ENCODE measurements at places on chromosomes 16 and 17.

GRCh38 chr16:73605309-73605708 is 557.4 kb upstream of the ZFHX3 start:
- no peak for DNase-seq

DNA sequence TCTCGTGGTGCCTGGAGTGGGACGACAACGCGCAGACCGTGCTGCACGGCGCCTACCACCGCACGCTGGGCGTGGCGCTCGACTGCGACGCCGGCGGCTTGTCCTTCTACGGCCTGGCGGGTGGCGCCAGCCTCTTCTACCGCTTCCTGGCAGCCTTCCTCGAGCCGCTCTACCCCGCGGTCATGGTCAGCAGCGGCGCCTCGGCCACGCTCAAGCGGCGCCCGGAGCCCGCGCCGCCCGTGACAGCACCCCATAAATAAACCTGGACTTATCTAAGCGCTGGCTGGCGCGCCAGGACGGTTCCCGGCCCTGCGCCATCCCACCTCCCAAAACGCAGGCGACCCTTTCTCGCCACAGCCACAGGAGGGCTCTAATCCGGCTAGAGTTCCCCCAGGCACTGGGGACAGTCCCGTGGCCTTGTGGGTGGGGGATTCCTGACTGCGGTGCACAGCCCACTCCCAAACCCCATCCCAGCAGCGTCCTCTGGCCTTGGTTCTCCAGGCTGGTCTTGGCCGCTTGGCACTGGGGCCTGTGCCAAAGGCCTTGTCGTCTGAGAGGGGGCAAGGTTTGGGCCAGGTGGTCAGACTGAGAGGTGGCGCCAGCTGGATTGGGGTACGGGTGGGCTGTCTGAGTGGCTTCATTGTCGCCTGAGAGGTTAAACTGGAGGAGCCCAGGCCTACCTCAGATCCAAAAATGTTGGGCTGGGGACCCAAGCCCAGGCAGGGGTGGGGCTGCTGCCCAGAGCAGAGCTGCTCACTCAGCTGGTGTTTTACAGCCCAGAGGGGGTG is 10.1 kb upstream of the SLC16A5 start:
- peak; percentile 86 for DNase-seq

GRCh38 chr17:31841850-31842194 is 17.2 kb downstream of the COPRS start:
- DNase-seq: no peak

DNA sequence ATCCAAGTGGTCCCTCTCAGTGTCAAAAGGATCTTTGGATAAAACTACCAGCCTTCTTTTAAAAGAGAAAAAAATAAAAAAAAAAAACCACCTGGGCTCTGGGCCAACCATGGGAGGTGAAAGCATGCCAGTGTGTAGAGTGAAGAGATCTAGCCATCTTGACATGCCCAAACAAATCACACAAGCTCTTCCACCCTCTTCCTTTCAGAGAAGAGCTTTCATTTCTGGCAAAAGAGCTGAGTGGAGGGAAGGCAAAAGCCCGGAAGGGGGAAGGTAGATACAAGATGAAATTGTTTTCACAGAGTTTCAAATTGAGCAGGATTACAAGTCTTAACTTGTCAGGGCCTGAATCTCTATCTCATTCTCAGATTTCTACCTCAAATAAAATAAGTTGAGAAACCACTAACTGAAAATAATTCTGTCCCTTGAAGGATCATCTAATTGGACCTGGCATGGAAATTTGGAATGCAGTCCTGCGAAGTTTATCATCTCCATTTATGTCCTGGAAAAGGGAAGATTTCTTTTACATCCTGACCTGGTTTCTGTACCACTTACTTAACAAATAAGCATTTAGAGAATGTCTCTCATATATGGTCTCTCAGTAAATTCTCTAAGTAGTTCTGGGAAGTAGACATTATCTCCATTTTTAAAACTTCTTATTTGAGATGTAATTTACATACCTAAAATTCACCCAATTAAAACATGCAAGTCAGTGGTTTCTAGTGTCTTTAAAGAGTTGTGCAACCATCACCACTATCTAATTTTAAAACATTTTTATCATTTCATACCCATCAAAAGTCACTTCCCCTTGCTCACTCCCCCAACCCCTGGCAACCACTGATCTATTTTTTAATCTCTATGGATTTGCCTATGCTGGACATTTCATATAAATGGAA is 93.7 kb downstream of the TANGO6 start:
- no peak for DNase-seq

- DNase-seq: no peak
Measured at GRCh38 chr16:49876716-49877129, 20.8 kb upstream of the ZNF423 start.

- DNase-seq: no peak
Measured at GRCh38 chr16:79041206-79041605, 559.3 kb downstream of the MAF start.

GRCh38 chr16:84959045-84959576 is 52.2 kb downstream of the ZDHHC7 start:
- no peak for DNase-seq

DNA sequence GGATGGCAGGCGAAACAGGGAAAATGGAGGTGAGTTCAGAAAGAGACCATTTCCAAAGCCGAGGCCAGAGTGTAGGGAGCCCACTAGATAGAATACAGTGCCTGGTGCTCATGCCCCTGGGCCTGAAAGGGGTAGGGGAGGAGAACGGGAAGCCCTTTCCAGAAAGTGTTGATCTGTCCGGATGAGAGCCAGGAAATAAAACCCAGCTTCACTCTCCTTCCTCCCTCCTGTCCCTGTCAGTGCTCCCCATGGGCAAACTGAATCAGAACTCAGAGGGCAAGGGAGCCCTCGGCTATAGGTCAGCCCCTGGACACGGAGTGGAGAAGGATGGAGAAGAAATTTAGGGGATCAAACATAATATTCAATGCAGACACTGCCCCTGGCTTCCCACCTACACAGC is 57.7 kb upstream of the RPL38 start:
- no peak for DNase-seq

GRCh38 chr17:64218066-64218465 is 45.0 kb downstream of the TEX2 start:
- DNase-seq: peak; percentile 49

GRCh38 chr17:50209472-50210239 is 8.2 kb upstream of the COL1A1 start:
- peak; percentile 28 for DNase-seq

GRCh38 chr16:59973966-59974365 is 1239.8 kb upstream of the GOT2 start:
- no peak for DNase-seq

DNA sequence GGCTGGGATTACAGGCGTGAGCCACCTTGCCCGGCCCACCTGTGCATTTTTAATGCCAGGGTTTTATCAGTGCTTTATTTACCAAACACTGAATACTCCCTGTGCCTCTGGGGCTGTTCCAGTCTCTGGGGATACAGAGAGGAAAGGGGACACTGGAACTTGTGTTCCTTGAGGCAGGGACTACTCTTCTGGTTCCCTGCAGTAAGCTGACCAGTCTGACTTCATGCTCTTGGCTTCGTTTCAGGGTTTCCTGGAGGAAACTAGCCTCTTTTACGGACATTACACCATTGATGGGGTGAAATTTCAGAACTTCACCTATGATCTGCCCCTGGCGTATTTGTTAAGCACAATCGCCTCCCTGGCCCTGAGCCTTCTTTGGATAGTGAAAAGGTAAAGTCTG is 37.4 kb upstream of the COQ7 start:
- DNase-seq: no peak

GRCh38 chr16:86239381-86239780 is 270.9 kb upstream of the FOXF1 start:
- no peak for DNase-seq

DNA sequence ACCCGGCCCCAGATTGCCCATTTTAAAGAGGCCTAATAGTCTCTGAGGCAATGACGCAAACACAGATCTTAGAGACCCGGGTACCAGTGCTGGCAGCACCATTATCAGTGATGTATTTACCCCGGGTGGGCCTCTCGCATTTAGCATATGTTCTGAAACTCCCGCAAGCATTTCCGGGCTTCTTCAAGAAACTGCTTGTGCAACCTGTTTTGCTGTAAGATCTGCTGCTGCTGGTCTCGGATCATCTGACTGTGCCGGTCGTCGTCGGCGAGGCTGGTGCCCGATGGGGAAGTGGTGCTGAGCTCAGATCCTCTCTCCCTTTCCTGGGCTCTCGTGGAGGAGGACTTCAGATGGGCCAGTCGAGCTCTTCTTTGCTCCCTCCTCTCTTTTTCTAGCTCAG is 12.5 kb downstream of the CEP295NL start:
- peak; percentile 95 for DNase-seq

- no peak for DNase-seq
Measured at GRCh38 chr17:78905116-78905515, 2.1 kb upstream of the CEP295NL start.

DNA sequence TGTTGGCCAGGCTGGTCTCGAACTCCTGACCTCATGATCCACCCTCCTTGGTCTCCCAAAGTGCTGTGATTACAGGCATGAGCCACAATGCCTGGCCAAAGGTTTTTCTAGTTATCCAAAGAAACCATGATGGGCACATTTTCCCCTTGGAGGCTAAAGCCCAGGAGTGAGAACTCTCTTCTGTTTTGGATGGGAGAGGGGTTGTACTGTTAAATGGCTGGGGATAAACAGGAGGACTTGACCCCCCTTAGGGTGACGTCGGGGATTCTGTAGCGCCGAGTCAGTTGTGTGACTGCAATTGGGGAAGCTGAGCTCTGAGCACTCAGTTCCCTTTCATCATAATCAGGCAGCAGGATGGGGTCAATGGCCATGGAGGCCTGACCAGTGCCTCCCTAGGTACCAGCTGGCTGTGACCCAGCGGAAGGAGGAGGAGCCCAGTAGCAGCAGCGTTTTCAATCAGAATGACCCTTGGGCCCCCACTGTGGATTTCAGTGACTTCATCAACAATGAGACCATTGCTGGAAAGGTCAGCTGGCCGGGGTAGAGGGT is 4.1 kb downstream of the AOC3 start:
- DNase-seq: peak; percentile 46

- no peak for DNase-seq
Measured at GRCh38 chr16:3080024-3080423, 14.6 kb downstream of the IL32 start.

DNA sequence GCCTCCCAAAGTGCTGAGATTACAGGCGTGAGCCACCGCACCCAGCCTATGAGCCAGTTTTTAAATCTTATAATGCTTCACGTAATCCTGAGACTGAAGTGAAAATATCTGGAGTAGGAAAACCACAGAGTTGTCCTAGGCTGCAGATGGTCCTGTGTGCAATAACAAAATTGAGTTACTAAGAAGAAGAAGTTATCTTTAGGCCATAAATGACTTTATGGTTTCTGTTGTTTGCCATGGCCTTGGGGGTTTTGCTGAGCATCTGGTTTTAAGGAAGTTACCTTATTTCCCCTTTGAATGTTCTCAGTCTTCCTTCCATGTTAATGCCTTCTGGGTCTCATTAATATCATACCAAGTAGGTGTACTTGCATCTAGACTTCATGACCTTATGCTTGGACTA is 16.5 kb downstream of the NMT1 start:
- DNase-seq: peak; percentile 40

DNA sequence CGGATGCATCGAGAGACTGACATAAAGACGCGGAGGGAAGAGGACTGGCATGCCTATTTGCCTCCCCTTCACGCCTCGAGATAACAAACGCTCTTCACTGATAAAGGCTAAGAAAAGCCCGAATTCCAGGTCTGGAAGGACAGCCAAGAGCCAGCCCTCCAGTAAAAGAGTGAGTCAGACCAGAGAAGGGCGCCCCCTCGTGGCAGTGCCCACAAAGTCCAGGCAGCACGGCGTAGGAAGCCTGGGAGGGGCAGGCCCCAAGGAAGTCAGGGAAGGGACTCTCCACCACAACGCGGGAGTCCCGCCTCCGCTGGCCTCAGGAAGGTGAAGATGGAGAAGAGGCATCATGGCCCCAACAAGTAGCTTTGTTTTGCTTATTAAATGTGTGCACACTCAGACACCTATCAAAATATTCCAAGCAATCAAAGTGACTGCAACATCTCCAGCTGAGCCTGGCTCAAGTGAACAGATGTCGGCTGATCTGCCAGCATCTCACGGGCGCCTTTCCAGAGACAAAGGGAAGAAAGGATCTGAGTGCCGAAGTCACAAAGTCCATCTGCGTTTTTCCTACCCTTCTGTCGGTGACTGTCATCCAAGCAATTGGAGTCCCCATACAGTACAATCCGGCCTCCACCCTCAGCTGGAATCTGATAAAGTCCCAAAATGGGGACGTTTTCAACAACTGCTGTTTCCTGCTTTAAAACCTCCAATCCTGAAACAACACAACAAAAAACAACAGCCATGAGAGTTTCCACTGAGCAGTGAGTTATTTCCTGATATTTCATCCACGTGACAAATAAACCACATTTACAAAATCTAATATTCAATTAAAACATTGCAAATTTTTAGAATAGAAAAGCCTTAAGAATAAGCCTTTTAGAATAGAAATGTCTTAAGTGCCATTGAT is 20.4 kb upstream of the SLC38A8 start:
- DNase-seq: peak; percentile 90

- no peak for DNase-seq
Measured at GRCh38 chr16:89482817-89483205, 7.5 kb downstream of the ANKRD11 start.

- DNase-seq: no peak
Measured at GRCh38 chr16:78034530-78034929, 12.2 kb downstream of the CLEC3A start.

DNA sequence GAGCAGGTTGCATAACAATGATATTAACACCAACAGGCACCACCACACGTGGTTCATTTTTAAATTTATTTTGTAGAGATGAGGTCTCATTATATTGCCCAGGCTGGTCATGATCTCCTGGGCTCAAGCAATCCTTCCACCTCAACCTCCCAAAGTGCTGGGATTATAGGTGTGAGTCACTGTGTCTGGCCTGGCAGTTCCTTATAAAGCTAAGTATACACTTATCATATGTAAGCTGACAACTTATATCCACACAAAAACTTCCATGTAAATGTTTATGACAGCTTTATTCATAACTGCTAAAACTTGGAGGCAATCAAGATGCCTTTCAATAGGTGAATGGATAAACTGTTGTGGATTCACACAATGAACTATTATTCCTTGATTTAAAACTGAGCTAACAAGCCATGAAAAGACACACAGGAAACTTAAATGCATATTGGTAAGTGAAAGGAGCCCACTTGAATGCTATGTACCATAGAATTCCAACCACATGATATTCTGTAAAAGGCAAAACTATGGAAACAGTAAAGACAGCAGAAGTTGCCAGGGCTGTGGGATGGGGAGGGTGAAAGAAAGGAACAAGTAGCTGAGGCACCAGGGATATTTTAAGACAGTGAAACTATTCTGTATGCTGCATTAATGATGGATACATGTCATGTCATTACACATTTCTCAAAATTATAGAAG is 156.5 kb upstream of the KCNJ18 start:
- DNase-seq: no peak

DNA sequence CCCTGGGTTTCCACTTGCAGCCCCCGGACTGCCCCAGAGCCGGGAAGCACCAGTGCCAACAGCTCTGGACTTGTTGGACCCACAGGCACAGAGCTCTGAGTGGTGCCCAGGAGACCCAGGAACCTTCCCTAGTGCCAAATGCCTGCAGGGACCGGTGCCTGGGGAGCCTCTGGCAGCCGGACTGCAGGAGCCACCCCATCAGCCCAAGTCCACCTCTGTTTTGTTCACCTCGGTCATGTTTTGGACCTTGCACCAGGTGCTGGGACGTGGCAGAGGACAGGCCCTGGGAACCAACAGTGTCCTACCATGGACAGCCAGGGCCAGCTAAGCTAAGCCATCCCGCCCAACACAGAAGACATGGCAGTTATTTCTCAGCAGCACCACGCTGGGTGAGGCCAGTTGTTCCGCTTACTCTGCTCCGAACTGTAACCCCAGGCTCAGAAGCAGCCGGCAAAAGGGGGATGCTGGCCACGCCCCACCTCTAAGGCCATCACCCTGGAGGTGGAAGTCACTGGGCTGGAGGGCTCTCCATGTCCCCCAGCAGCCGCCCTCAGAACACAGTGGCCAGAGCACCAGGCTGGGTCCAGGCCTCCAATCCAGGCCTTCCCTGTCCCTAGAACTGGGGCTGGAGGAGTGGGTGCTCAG is 79.8 kb downstream of the AMFR start:
- no peak for DNase-seq
